Stimulated activated CD4-positive, alpha-beta T cell treated with anti-CD3 and anti-CD28 coated beads, TNF-alpha, amount 100 ng/mL, for 1 hour (primary cell): ENCODE measurements at places on chromosomes 4 and X.

GRCh38 chrX:9604908-9605306 lies 140.0 kb downstream of the TBL1X start:
- DNase-seq, result no peak

- no peak for DNase-seq
Measured at GRCh38 chrX:24662352-24662751, 15.2 kb upstream of the PCYT1B start.

- no peak for DNase-seq
Measured at GRCh38 chr4:37160653-37161052, 83.9 kb upstream of the NWD2 start.

- DNase-seq, result no peak
Measured at GRCh38 chr4:55884093-55884850, 30.8 kb downstream of the EXOC1 start.

GRCh38 chrX:154051201-154051810 lies 31.6 kb upstream of the IRAK1 start:
- peak; percentile 30 for DNase-seq

DNA sequence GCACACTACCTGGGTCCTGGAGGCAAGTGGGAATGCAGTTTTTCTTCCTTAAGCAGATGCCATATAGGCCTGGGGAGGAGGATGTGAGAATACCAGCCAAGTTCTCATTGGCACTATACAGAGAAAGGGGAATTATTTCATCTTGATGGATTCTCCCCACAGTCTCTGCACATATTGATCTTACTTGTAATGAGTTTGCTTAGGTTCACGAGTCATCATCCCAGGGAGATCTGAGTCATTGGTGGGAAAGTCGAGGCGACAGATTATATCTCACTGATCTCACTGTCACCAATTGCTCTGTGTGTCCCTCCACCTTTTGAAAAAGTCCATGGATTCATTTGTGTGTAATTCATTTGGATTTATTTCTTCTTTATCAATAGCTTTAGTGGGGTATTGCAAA lies 156.8 kb downstream of the AR start:
- no peak for DNase-seq

DNA sequence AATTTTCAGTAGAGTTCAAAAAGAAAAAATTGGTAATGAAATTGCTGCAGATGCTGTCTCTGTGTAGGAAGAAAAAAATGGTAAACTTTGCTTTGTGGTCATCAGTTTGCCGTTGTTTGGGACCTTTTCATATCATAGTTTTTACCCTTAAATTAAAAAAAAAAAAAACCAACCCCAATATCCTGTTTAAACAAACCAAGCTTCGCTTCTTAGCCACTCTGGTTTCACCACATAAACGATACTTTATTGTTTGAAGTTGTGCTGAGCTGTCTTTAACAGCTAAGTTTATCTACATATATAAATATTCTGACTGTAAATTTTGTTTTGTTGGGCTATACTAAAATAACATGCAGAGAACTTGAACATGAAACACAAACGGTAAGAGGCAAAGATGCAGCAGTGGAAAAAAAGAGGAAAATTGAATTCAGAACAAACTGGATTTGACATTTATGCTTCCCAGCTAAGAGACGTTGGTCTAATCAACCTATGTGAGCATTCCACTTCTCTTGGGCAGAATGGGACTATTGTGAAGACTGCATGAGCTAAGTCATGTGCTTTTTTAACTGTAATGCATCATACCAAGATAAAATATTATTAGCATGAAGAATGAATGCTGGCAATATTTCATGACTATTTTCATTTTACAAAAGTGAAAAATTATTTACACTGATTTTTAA lies 15.7 kb upstream of the H2AZ1 start:
- no peak for DNase-seq

DNA sequence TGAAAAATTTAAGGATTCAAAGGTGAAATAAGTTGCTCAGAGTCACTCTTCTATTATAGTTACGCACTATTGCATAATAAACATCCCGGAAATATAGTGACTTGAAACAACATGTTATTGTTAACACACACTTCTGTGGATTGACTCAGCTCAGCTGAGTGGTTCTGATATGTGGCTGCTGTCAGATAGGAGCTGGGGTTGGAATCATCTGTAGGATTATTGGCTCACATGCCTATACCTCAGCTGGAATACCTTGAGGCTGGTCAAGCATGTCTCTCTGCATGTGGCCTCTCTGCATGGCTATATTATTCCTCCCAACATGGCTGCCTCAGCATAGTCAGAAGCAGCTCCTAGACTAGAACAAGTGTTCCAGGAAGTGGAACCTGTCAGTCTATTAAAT lies 486.7 kb upstream of the MAGEB2 start:
- no peak for DNase-seq

DNA sequence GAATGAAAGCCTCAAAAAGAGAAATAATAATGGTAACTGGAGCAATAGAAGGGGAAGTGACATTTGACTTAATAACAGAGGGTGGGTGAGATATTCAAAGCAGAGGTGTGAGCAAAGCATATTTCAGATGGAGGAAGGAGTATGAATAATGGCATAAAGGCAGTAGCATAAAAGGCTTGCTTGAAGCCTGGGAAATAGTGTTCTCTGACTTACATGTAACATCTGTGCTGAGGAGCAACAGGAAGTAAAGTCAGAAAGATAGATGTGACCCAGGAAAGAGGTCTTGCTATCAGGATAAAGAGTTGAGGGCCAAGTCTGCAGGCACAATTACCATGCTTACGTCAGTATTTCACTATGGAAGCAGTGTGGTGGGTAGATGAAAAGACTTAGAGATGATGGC lies 28.4 kb downstream of the ATP10D start:
- no peak for DNase-seq

DNA sequence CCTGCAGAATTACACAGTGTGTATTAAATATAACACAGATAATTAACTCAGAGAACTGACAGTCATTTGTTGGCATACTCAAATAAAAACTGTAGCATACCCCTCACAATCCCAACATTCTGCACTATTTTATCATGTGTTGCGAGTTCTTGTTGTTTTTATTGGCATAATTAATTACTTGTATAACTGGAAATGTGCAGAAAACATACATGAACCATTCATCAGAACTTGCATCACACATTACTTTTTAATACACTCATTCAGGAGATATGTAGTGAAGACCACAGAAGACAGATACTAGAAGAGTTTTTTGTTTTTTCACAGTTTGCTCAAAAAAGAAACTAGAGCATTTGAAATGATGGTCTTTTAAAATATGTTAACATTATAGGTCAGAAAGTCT lies 74.6 kb upstream of the NEIL3 start:
- DNase-seq, result no peak

- no peak for DNase-seq
Measured at GRCh38 chr4:15144249-15144966, 142.1 kb downstream of the CPEB2 start.

GRCh38 chrX:135476378-135476777 lies 44.1 kb upstream of the INTS6L start:
- no peak for DNase-seq

DNA sequence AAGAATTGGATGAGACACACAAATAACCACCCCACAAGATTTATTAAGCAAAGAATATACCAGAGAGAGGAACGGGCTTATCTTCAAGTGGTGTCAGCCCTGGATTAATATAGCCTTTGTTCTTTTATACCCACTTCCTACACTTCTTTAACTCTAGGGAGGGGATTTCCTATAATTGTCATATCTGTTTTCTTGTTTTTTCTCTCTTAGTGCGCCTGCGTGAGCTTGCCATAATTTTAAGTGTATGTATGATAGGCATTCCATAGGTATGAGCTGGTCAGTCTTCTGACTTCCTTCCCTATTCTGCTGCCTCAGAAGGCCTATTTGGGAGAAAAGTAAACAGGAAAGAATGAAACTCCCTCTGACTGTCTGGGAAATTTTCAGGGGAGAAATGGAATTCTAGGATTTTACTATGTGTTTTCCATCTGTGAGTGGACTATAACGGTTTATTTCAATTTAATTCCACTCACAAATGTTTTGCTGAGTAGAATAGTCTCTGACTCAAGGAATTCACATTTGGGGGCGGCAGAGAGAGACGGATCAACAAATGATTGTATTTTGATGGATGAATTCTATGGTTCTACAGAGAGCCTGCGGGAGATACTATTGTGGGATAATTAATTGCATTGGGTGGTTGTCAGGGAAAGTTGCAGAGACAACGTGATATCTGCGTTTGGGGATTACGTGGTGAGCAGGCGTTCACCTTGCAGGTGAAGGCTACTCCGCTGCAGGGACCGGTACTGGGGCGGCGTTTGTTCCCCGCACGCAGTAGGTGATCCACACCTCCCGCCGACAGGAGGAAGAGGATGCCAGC lies 626 bp upstream of the CEP135 start:
- no peak for DNase-seq

DNA sequence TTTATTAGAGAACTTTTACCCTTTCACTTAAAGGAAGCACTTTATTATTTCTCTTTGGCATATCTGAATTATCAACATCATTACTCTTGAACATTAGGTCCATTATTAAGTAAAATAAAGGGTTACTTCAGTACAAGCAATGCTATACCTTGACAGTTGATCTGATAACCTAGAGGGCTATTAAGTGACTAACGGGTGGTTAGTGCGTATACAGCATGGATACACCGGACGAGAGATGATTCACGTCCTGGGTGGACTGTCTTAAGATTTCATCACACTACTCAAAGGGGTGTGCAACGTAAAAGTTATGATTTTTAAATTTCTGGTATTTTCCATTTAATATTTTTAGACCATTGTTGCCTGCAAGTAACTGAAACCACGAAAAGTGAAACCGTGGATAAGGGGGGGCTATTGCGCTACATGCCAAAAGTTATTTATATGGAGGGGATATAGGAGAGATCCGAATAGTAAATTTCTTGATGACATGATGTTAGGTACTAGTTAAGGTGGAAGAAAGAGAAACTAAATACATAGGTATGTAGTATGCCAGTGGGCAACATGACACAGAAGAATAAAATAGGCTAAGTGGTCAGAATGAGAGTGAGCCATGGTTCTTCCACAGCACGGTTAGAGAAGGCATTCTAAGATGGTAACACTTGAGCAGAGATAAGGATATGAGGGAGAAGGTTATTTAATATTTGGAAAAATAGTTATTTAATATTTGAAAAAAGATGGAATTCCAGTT lies 230.8 kb upstream of the ANKRD50 start:
- DNase-seq, result no peak

DNA sequence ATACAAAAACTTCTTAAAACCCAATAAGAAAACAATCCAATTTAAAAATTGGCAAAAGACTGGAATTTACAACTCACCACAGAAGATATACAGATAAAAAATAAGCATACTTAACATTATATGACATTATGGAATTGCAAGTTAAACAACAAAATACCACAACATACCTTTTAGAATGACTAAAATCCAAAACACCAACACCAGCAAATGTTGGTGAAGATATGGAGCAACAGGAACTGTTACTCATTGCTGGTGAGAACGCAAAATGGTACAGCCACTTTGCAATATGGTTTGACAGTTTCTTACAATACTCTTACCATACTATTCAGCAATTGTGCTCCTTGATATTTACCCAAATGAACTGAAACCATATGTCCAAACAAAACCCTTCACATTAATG lies 112.4 kb downstream of the ADGRL3 start:
- no peak for DNase-seq

- DNase-seq, result no peak
Measured at GRCh38 chr4:163536091-163536490, 41.6 kb downstream of the TMA16 start.

DNA sequence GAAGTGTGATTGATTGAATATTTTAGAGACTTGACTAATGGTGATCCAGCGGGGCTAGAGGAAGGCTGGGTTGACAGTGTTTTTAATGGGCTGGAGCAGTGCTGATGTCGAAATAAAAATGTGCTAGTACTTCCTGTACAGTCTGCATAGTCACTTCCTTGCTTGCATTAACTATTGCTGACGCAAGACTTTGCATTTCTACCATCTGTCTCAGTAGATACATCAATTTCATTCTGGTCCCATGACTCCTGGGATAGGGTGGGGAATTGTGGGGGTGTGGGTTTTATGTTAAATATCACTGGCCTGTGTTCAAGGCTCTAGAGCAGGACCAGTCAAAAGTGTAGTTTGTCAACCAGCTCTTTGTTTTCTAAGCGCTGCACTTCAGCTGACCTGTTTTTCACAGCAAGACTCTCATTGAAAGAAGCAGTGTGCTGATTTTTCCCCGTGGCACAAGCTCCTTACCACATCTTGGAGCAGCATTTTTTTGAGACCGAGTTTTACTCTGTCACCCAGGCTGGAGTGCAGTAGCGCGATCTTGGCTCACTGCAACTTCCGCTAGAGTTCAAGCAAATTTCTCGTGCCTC lies 35.2 kb upstream of the PHEX start:
- DNase-seq, result no peak

DNA sequence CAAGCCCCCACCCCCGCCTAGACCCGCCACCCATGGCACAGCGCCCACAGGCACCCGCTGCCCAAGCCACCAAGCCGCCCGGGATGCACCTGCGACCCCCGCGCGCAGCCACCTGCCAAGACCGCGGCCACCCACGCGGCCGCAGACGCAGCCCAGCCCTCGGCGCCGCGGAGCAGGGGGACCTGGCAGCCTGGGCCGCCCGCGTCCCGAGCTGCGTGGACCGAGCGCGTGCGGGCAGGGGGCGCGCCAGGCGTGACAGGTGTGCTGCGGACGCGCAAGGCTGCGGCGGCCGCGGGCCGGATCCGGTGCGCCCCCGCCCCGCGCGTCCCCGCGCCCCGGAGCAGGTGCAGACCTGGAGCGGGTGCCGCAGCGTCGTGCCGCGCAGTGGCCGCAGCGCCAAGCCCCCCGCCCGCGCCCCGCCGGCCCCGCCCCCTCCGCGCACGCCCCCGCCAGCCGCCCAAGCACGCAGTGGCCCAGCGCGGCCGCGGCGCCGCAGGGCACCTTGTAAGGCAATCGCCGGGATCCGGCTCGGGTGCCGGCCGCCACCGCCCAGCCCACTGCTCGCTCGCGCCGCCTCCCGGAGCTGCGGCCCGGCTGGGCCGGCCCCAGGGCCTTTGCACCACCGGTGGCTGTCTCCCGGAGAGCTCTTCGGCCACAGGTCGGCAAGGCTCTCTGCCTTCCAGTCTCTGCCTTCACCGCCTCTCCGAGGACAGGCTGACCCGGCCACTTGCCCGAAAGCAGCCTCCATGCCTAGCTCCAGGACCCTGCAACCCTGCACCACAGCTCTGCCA lies at the start of gene PNCK:
Gene PNCK (minus strand): TSS at position 386 of the 791 bp plus-strand sequence. CDS start 737 bp downstream, outside the sequence.
- no peak for DNase-seq

GRCh38 chr4:145796346-145796745 lies 116.4 kb downstream of the C4orf51 start:
- DNase-seq, result no peak

- DNase-seq, result no peak
Measured at GRCh38 chrX:4043951-4044350, 330.5 kb upstream of the PRKX start.

DNA sequence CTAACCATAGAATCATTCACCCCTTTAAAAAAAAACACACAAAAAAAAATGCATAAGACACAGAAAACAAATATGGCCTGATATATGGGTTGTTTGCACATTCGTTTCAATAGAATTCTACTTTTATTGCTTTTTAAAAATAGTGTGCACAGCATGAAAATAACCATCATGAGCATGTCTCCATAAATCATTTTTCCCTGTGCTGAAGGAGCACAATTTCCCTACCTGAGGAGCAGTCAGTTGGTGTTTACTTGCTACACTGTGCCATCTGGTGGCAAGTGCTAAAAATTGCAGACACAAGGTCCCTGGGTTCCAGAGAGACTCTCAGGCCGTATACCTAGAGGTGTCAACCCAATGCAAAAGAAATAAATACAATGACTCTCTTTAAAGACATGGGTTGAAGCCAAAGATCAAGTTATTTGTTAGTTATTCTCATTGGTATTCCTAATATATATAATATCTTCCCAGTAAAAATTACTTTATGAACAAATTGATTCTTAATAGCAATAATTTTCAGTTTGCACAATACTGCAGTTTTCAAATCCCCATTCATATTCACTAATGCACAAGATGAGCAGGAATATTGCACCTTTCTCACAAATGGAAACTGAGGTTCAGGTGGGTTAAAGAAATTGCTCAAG lies 551.4 kb downstream of the IQCM start:
- no peak for DNase-seq
